Heart right ventricle (tissue), 16 donors: ENCODE measurements at places on chromosomes 16 and 17. TPM values are rescaled to one million over a fixed set of nuclear protein-coding genes. Genes with fewer than 3 reads are reported as not detected.

The MYO15A gene
- polyA plus RNA-seq: 0.35 TPM

DNA sequence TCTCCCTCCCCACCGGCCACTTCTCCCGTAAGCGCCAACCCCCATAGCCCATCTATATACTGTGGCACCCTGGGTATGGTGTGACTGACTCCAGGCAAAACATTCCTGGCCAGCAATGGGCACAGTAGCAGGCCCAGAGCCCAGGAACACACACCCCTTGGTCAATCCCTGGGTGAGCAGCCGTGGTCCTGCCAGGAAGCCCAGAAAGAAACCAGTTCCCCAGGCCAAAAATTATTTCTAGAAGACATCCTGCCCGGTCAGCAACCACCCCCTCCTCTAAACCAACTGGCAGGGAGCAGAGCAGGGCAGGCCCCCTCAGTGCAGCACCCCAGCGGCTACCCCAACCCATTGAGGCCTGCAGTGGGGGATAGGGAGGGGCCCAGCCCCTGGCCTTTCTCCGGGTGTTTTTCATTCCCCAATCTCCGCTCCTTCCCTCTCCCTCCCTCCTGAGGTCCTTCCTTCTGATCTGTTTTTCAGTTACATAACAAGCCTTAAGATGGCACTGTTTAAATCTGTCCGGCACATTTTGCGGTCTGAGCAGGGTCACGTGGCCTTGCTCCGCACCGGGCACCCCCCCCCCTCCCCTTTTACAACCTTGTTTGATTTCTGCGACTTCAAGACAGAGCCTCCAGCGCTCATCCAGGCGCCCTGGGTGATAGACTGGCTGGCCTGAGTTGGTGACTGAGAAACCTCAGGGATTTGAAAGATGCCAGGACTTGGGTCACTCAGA lies 2.0 kb downstream of the NPTX1 start:
- DNase-seq: no peak

The PPP1R27 gene
- polyA plus RNA-seq: 0.14 TPM

- no peak for DNase-seq
Observed at GRCh38 chr16:66189951-66190350, 176.5 kb upstream of the CDH5 start.

The SLC13A2 gene
- not detected for polyA plus RNA-seq

The TEKT5 gene
- polyA plus RNA-seq: not detected

DNA sequence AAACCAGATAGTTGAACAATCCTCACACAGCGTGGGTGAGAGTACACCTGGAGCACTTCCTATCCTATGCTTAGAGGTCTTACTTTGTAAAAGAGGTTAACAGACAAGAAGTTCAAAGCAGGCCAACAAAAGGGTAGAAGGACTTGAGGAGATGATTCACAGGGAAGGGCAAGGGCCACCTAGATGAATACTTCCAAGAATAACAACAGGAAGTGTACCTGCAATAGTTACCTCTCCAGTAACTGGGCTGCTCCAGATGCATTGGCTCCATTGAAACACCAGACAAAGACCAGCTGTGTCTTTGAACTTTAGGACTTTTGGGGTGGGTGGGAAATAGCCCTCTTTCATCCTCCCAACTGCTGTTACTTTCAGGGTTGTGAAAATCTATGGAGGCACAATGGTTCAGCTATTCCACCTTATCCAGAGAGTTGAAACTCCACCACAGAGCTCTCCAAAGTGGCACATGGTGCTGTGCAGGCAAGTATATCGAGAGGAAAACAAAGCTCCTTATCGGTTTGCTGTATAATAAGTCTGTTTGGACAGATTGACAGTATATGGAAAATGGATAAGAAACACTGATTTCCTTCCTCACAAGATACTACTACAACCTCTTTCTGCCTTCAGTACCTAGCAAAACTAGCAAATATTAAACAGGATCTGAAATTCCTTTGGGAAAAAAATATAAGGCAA lies 22.7 kb downstream of the RNF43 start:
- no peak for DNase-seq

The AURKB gene
- polyA plus RNA-seq: 0.38 TPM

- no peak for DNase-seq
Observed at GRCh38 chr16:86026171-86026910, 127.4 kb downstream of the IRF8 start.

The CDRT15 gene
- not detected for polyA plus RNA-seq

DNA sequence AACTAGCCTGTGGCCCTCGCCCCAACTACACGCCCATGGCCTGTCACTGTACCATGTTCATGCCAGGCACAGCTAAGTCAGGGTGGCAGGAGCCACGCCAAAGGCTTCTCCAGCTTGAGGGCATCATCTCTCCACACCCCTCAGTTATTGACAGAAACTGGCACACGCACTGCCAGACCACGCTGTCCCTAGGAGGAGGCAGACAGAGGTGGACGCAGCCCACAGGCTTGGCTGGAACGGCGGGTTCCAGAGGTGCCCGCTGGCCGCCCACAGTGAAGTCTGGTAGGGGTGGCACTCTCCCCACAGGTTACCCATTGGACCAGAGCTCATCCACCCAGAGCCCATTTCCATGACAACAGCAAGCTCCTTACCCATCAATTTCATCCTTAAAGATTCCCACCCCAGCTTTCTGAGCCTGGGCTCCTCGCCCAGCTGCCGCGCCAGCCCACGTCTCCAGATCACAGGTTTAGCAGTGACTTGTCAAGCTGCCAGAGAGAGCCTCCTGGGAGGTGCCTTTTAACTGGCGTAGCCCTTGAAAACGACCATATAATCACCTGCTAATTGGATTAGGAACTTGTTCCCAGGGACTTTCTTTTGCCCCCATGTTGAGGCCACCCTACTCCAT lies 27.9 kb downstream of the RPRML start:
- no peak for DNase-seq

The SLC25A11 gene
- polyA plus RNA-seq: 127 TPM

DNA sequence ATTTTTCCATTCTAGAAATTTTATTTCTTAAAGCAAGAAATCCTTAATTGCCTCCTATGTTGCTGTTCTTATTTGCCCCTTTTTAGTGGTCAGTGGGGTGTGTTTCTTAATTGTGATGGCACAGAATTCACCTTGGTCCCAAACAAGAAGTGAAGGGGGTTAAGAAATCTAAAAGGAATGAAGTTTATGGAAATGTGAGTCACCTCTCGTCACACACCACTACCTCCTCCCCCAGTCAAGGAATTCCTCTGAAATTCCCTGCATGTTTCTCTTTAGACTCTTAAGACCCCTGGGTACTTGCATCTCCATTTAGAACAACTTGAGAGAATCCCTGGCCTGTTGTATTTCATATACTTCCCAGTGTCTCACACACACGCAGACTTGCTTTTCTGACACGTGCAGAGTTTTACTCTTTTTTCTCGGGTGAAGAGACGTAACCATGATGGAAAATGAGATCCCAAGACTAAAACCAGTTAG lies 247.4 kb downstream of the PRKCA start:
- DNase-seq: no peak

The KRTAP1-5 gene
- polyA plus RNA-seq: not detected

GRCh38 chr17:34692920-34693319 lies 113.5 kb downstream of the TMEM132E start:
- no peak for DNase-seq
